ENCODE measurements at places on chromosomes 11 and 22.

DNA sequence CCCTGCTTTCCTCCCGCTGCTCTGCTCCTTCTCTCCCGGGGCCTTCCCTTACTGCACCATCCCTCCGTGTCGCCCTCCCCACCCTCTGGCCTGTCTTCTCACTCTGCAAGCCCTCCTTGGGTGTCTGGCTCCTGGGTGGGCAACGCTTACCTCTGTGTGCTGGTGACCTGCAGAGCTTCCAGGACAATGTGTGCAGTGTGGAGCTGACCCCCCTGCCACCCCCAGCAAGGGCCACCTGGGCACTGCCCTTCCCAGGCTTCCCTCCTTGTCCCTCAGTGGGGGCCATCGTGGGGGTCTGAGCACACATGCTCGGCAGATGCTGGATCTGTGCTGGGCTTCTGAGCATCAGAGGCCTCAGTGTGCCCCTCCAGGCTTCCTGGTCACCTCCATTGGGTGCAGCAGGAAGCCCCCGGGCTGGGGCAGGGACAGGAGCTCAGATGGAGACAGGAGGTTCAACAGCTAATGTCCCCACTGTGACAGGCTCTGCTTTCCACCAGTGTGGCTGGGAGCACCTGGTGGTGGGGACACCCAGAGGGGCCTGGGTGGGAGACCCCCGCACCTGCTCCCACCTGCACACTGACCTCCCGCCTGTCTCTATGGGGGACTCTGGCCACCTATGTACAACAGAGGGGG lies 7.8 kb upstream of the BRSK2 start:
- no peak for DNase-seq

- DNase-seq: no peak
Measured at GRCh38 chr11:67996622-67997474, 7.0 kb downstream of the UNC93B1 start.

DNA sequence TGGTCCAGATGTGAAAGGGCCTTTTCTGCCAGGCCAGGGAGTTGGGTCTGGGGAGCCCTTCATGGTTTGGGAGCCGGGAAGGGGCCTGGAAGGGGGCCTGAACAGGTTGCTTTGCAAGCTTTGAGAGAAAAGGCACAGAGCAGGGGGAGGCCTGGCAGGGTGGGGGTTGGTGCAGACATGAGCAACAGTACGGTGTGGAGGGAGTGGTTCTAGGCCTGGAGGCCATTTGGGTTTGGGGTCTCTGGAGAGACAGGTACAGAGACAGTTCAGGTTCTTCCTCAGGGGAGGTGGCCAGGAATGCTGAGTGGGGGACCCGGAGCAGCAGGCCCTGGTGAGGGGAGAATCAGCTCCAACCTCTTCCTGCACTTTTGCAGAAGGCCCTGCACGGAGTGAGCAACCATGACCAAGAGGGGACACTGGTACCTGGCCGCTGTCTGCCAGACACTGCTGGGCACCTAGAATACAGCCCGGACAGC lies 1.4 kb downstream of the KDELR3 start:
- DNase-seq: no peak

DNA sequence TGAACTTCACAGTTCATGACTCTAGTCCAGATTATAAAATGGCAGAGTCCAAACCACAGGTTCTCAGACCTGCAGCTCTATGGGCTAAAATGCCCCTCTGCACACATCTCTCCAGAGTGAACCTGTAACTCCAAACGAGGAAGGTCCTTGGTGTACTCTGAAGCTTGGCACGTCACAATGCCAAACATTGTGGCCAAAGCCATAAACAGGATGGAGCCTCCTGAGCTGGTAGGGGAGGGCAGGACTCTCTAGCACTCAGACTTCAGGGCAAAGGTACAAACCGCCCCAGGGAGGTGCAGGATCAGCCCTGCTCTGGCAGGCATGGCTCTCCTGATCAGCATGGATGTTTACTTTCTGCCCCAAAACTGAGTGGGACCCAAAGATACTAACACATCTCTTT lies 2.3 kb downstream of the SCUBE2 start:
- DNase-seq: no peak

GRCh38 chr11:94751786-94752185 lies 16.4 kb upstream of the AMOTL1 start:
- no peak for DNase-seq

GRCh38 chr11:133163463-133164419 lies 368.6 kb downstream of the OPCML start:
- DNase-seq: no peak

- DNase-seq: no peak
Measured at GRCh38 chr11:127000291-127000968, at the start of gene KIRREL3. Gene KIRREL3 (minus strand): TSS chr11:127000770.

GRCh38 chr11:57336111-57336666 lies 497 bp upstream of the SSRP1 start:
- no peak for DNase-seq

DNA sequence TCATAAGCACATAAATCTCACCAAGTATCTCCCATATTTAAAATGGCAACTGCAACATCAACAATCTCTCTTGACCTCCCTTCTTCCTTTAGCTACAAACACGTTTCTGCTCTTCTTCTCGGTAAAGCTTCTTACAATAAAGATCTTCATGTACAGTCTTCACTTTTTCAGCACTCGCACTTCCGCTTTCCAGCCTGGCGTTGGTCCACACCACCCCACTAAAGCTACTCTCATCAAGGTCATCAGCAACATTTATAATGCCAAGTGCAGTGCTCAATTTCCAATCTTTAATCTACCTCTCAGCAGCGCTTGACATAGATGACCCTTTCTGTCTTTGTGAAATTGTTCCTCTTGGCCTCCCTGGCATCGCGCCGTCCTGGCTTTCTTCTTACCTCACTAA lies 33.6 kb downstream of the NTM start:
- no peak for DNase-seq

- no peak for DNase-seq
Measured at GRCh38 chr22:46393873-46394272, 58.4 kb downstream of the TRMU start.

GRCh38 chr22:32246166-32246565 lies 9.0 kb downstream of the SLC5A4 start:
- DNase-seq: no peak

GRCh38 chr22:28710107-28710506 lies 30.5 kb upstream of the TTC28 start:
- no peak for DNase-seq

DNA sequence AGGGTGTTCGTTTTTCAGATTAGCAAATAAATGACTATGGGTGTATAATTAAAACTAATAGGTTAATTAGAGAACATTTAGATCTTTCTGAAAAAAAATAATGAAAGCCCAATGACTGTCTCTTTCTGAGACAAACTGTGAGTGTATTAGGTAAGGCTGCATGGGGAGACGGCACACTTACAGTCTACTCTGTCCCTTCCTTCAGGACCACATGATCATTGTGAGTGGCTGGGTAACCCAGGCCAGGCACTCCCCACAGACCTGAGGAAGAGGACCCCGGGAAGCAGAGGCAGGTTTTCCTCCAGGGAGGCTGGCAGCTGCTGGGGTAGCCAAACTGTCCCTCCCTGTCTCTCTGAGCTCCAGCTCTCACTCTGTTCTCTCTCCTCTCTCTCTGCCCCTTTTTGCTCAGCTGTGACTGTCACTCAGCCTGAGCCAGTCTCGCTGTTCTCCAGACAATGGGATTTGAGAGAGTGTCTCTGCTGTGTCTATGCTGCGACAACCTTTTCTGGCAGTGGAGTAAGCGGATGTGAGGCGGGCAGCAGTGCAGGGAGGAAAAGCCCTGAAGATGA lies 83.1 kb upstream of the NCAM1 start:
- no peak for DNase-seq

GRCh38 chr11:117771197-117771596 lies 25.8 kb downstream of the DSCAML1 start:
- DNase-seq: no peak

GRCh38 chr11:68946416-68947090 lies 34.2 kb downstream of the MRGPRD start:
- no peak for DNase-seq

DNA sequence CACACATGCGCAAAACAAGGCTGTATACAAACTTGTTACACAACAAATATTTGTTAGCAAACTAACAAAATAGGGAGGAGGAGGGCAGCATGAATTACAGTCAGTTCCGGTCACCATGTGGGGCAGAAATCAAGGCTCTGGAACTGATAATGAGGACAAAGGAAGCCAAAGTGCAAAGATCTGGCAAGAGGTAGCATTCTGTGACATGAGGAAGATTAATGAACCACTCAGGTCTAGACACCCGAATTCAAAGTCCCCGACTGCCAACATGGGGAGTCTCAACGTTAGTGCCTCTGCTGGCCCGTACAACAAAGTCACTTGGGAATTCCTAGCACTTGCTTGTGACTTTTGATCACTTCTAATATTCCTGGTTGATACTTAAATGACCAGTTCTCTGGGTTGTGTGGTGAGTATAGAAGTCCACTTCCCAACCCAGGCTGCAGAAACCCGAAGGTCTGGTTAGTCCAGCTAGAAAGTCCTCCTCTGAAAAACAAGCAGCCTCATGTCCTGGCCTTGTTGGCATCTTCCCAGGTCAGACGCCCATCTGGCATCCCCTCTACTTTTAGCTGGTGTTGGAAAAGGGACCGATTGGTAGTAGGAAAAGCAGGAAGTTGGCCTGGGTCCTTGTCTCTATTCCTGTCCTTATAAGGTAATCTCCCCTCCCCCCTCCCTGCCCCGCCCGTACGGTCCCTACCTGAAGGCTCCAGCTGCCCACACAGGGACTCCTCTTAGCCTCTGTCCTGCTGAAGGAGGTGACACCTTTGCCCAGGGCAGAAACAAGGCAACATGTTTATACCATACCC lies 1.6 kb downstream of the SUN2 start:
- DNase-seq: no peak

DNA sequence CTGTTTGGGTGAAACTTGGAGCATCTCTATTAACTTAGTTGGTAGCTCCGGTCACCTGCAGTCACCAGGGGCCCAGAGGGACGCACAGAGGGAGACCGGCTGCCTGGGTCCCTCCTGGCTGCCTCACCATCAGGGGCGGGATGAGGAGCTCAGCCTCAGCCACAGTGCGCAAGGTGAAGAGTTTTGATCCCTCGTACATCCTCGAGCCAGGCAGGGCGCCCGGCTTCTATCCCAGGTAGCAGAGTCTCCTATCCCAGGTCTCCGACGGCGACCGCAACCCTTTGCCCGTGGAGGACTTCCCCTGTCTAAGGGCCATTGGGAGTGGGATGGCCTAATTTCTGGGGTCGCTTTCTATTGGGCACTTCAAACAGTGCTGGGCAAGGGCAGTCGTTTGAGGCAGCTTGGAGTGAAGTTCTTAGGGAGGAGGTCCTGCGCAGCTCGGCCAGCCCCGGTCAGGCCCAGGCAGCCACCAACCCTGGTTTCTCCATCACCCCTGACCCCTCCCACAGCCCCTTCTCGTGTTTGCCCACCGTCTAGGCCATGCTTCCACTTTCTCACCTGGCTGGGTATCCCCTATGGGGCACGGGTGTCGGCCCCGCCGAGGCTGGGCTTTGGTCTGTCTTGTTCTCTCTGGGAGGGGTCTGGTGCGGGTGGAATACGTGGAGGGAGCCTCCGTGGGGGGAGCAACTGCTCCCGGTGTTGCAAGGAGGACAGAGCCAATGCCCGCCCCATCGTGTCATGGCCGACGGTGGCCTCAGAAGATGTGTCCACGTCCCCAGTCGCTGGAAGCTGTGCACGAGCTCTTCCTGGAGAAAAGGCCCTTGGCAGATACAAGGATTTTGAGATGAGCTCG lies 3.6 kb upstream of the MRGPRG start:
- no peak for DNase-seq

GRCh38 chr11:26947904-26948639 lies 45.8 kb upstream of the FIBIN start:
- DNase-seq: no peak

DNA sequence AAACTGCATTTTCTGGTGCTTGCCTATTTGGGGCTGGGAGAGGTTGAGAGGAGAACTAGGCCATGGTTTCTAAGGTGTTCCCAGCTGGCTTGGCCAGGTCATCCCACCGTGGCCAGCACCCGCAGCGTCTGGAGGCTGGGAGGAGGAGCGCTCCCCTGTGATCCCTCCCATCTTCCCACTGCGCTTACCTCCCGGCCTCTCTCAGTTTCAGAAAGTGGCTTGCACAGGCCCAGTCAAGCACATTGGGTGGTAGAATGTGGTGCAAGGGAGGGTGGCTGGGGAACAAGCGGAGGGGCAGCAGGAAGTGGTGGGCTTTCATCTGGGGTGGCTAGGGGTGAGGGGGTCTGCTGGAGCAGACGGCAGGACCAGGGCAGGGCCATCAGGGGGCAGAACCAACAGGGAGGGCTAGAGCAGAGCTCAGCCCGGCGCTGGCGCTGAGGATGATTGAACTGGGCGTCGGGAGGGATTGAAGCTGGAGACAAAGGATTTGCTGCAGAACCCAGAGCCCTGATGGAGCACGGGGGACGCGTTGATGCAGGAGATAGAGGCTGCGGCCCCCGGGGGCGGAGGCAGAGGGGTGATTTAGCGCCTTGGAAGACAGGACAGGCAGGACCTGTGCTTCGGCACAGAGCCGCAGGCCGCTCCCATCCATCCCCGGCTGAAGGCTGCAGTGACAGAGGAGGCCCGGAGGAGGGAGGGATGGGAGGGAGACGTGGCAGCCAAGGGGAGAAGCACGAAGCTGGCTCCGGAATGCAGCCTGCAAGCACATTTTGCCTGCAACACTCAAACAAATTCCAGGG lies 76.0 kb downstream of the TRIM29 start:
- no peak for DNase-seq

DNA sequence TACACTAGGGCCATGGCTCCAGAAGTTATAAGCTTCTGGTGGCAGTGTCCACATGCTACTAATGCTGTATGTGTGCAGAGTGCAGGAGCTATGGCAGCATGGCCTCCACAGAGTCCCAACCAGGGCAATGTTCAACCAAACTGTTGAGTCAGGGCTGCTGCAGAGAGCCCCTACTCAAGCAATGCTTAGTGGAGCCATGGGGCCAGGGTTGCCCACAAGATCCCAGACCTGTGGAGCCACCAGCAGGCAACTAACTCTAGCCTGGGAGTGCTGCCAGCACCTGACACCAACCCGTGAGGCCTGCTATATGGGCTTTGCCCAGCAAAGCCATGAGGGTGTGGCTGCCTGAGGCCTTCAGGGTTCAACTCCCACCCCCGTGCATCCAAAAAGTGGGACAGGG lies 655.2 kb downstream of the TBC1D22A start:
- DNase-seq: no peak

DNA sequence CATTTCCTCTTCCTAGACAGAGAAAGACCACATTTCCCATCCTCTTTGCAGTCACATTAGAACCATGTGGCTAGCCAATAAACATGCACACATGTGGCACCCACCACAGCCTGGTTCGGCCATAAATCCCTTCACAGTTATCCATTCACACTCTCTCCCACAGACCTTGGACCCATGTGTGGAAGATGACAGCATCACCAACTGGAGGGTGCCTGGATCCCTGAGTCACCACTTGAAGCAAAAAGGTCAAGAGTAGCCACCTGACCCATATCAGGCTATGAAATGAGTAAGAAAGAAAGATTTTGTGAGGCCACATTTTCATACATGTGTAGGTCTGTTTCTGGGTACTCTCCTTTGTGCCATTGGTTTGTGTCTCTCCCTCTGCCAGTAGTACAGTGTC lies 9.0 kb upstream of the TMEM121B start:
- DNase-seq: no peak

GRCh38 chr11:34614344-34615104 lies 6.4 kb upstream of the EHF start:
- no peak for DNase-seq

All from stimulated activated CD8-positive, alpha-beta memory T cell treated with anti-CD3 and anti-CD28 coated beads, Interleukin-7, amount 100 ng/mL, for 1 hour (primary cell).